Natural killer cell (primary cell): ENCODE measurements at places on chromosomes 6 and 20.

DNA sequence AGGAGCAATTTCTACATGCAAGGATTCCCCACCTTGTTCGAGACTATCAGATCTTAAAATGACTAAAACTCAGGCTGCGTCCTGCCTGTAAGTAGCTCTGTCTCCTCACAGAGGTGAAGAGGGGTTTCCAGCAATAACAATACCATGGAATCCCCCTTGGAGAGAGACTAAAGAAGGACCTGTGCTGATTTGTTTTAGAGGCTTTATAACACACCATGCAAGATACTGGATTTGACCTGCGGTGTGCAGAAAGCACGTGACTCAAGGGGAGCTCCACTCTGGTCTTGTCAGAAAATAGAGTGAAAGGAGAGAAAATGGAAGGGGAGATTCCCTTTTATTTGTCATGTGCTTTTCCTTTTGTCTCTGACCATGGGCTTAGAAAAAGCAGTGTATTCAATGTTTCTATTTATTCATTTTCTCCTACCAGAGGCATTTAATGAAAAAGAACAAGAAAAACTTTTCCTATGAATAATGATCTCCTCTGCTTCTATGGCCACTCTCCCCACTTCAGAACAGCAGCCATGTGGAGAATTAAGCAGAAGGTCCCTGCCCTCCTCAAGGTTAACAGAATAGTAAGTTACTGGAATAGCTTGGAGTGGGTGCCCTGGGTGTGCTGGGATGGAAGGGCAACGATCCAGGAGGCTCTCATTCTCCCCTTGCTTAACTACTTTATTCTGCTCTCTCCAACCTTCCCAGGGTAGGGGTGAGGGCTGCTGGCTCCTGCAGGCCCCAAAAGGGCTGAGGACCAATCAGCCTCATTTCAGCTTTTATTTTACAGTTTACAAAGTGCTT, 19.2 kb upstream of the MRPS10 start:
- no peak for DNase-seq

DNA sequence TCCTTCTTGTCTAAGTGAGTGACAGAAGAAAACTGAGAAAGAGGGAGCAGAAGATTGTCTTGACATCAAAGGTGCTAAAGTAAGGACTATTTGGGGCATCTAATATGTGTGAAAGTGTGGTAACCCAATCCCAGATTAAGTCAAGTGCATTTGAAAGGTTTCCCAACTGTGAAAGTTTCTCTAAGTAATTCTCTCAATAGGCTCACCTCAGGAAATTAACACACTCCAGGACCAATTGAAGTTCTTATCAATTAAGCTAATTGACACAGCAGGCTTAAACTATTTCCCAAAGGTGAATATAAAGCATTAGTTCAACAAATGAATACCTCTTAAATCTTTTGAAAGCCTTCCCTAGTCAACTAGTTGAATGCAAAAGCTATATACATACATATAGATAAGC, 212.8 kb upstream of the FUT9 start:
- DNase-seq: no peak

- no peak for DNase-seq
These were observed 75.2 kb upstream of the ARID1B start for GRCh38 chr6:156701966-156702365.

DNA sequence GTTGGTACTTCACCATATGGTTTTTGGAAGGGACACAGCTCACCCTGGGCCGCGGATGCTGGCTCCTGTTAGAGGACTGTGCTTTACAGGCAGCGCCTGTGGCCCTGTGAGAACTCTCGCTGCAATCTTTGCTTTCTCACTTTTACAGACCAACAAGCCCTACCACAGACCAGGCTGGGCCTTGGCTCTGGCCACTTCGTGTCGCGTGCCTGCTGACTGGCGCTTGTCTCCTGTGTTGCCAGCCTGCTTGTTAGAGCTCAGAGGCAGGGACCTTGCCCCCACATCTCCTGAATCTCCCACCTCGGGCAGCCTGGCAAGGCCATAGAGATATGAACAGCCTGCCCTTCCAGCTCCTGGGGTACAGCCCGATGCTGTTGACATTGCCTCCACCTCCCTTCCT, 56.1 kb downstream of the SYNJ2 start:
- DNase-seq: no peak

GRCh38 chr20:48626226-48626937, 201.4 kb downstream of the PREX1 start:
- DNase-seq: peak; percentile 62

DNA sequence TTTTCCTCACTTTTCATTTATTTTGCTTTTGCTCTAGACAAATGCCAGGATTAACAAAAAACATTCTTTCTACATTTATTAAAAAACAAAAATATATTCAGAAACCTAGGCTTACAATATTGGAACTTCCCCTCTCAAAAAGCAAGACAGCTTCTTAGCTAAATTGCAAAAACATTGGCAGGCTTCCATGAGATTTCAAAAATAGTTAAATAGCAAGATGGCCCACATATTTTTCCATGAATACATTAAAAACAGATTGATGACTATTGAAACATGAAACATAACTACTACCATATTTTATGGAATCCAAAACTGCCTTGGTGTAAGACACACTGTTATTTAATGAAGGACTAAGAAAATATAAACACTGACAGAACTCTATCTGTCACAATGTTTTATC, 92.0 kb downstream of the LY86 start:
- no peak for DNase-seq
